ENCODE measurements at places on chromosomes 2 and 18.

DNA sequence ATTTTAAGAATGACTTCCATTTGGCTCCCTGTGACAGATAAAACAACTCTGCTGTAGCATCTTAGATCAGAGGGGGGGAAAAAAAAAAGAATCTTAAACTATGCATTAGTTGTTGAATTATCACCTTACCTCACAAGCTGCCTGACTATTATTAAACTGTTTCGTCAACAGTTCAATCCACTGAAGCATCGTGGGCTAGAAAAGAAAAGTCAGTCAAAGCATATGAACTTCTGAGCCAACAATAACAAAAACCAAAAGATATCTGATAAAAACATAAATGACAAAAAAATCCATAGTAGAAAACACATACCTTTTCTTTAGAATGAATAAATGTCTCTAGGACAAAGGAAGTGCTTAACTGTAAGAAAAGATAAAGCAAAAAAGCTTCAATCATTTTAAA, 73.7 kb downstream of the C2orf74 start:
- DNase-seq = no peak

- DNase-seq = no peak
Measured at GRCh38 chr2:231655894-231656293, 52.4 kb upstream of the PTMA start.

- DNase-seq = no peak
Measured at GRCh38 chr2:77629539-77629938, 107.4 kb upstream of the LRRTM4 start.

- no peak for DNase-seq
Measured at GRCh38 chr2:36695746-36696415, 626 bp upstream of the VIT start.

DNA sequence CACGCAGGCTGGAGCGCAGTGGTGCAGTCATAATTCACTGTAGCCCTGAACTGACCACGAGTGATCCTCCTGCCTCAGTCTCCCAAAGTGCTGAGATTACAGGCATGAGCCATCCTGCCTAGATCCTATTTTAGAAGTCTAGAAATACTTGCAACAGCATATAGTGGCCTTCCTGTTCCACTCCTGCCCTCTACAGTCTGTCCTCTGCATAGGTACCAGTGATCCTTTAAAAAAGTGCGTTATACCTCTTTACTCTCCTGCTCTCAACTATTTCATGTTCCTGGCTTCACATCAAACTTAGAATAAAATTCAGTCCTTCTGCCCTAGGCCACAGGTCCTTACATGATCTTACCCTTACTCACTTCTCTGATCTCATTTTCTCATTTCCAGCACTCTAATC, 6.0 kb downstream of the COMMD1 start:
- no peak for DNase-seq
